Right ventricle myocardium superior (tissue), 1 donor: ENCODE measurements at places on chromosomes 2 and 18. TPM values are rescaled to one million over a fixed set of nuclear protein-coding genes. Genes with fewer than 3 reads are reported as not detected.

The SRD5A2 gene
- total RNA-seq, result not detected

The MAP3K19 gene
- total RNA-seq, result not detected

The BMP10 gene
- not detected for total RNA-seq

The STPG4 gene
- not detected for total RNA-seq

The PPP1R1C gene
- total RNA-seq, result 21.4 TPM

The PLCL1 gene
- total RNA-seq, result 93.3 TPM

The KCNE4 gene
- 3.2 TPM for total RNA-seq

The CTLA4 gene
- total RNA-seq, result 0.22 TPM

The LIMS2 gene
- total RNA-seq, result 237 TPM

The ATP6V1C2 gene
- total RNA-seq, result 1.6 TPM

The DNAJC5G gene
- 2.3 TPM for total RNA-seq

The VWA3B gene
- 0.32 TPM for total RNA-seq
